ENCODE measurements at places on chromosomes 1 and 21.

DNA sequence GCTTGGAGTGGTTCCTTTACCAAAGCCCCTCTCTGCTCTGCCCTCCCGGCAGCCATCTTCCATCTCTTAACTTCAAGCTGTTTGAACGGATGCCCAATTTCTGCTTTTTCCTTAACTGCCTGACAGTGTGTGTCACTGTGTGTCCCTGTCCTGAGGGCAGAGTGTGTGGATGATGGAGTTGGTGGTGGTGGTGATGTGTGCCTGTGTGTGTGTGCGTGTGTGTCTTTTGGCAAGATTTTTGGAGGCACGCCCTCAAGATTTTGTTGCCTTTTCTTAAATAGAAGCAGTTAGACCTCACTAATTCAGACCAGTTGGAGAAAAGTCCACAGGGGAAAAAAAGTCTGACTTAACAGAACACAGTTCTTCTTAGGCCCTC lies 30.3 kb downstream of the SERTAD4 start:
- no peak for DNase-seq

GRCh38 chr1:30936541-30937171 lies 28.1 kb upstream of the SDC3 start:
- DNase-seq = no peak

GRCh38 chr1:204990059-204990664 lies 52.9 kb upstream of the CNTN2 start:
- DNase-seq = no peak

DNA sequence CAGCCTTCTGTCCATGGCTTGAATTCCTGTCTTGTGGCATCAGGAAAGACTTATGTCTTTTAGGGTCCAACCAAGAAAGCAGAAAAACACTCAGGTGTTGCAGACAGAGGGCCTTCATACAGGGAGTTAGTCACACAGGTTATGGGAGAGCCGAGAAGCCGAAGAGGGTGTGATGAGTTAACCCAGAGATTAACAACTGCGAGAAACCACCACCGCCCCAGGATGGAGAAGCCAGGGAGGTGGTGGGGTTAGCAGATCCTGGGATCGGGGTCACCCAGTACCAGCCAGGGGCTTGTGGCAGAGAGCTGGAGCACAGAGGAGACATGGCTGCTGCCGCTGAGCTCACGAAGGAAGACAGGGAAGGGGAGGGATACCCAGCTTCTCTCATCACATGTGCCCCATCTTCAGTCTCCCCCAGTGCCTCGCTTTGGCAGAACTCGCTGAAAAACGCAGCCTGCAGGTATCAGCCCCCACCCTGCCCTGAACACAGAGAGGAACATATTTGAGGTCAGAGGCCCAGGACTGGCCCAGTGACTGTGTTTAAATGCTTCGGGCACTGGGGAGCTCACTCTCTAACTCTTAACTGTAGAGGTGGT lies 58.7 kb downstream of the RUNX3 start:
- peak; percentile 30 for DNase-seq

- DNase-seq = no peak
These were observed 77.3 kb downstream of the UBIAD1 start for GRCh38 chr1:11350265-11350664.

DNA sequence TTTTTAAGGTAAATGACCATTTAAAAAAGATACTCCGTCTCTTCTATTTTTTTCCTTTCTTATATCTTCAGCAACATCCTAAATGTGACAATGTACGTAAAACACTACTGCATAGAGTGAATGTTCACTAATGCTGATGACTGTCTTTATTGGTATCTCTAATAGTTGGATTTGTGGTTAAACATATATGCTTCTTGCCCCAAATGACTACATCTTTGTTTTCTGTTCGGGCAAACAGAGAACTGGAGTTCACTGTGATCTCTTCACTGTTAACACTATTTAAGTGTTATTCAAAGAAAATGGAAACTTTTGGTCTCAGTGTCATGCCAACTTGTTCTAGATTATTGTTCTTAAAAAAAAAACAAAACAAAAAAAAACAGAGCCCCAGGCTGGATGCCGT lies 109.4 kb downstream of the KIF26B start:
- no peak for DNase-seq

GRCh38 chr1:61142726-61143500 lies 60.6 kb downstream of the NFIA start:
- DNase-seq = no peak

- no peak for DNase-seq
These were observed 6.7 kb downstream of the IL20 start for GRCh38 chr1:206872139-206872538.

DNA sequence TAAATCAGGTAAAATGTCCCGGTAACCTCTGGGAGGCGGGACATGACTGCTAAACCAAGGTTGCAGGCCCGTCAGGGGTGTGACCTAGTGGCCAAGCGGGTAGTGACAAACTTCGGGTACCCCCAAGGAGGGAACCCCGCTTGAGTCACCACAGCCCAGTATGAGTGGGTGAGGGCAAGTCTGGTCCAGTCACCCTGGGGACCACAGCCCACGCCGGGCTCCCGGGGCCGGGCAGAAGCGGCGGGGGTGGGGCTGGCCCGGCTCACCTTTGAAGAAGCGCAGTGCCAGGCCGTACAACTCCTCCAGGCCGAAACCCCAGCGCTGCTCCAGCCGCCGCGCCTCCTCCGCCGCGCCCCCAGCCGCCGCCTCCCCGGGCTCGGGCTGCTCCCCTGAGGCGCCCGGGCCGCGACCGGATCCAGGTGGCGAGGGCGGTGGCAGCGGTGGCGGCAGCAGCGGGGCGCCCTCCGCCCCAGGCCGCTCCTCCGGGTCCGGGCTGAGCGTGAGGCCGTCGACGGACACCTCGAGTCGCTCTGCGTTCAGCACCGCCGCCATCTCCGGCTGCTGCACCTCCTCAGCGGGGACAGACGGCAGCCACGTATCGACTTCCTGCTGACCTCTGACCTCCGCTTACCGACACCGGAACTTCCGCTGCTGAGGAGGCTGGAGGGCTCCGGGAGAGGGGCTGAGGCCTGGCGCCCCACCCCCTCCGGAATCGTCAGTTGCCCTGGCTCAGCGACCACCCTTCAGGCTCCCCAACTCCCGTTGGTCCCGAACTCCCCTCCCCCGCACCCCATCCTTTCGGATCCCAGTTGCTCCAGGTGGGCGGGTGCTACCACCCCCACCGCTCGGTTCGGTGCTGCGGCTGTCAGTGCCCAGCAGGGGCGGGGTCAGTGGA lies at the start of gene ACBD3:
TSS of gene ACBD3 (minus strand) at position 618 of the 895 bp plus-strand sequence. CDS start at position 552, 66 bp downstream.
- peak; percentile 95 for DNase-seq

DNA sequence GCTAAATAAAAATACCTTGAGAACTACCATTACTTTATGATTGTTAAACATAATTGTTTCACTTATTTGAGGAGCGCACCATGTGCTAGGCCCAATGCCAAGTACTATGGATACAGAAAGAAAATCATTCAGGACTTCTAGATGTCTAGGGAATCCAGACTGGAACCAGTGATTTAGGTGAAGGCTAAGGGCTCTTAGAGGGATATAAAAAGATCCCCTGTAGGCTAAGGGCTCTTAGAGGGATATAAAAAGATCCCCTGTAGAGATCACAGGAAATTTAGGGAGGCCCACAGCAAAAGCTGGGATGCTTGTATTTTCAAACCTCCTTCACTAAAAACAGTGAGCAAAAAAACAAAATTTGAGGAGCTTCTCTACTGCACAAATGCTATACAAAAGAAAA lies 6.7 kb downstream of the TOR1AIP2 start:
- DNase-seq = no peak

GRCh38 chr1:180456191-180456590 lies 46.2 kb downstream of the ACBD6 start:
- no peak for DNase-seq

DNA sequence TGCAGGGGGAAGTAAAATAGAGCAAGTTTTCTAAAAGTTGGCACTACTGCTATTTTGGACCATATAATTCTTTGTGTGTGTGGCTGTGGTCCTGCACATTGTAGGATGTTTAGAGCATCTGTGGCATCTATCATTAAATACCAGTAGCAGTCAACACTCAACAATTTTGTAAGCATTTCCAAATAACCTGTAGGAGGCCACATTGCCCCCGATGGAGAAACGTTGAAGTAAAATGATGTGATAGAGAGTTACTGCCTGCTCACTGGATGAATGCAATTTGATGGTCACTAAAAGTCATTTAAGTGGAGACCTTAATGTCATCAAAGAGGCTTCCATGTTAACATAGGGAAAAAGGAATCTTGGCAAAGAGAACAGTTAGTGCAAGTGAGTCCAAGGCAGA lies 560.8 kb downstream of the NEGR1 start:
- no peak for DNase-seq

GRCh38 chr1:58932859-58933598 lies 149.2 kb upstream of the JUN start:
- DNase-seq = no peak
